Mesothelial cell of epicardium (in vitro differentiated cells): ENCODE measurements at places on chromosomes 3 and 15.

DNA sequence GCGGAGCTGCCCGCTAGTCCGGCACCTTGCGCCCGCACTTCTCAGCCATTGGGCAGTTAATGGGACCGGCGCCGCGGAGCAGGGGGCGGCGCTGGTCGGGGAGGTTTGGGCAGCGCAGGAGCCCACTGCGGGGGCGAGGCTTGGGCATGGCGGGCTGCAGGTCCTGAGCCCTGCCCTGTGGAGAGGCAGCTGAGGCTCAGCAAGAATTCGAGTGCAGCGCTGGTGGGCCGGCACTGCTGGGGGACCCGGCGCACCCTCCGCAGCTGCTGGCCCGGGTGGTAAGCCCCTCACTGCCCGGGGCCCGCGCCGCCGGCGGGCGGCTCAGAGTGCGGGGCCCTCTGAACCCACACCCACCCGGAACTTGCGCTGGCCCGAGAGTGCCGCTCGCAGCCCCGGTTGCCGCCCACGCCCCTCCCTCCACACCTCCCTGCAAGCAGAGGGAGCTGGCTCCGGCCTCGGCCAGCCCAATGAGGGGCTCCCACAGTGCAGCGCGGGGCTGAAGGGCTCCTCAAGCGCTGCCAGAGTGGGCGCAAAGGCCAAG is 835.0 kb downstream of the TBL1XR1 start:
- no peak for DNase-seq

DNA sequence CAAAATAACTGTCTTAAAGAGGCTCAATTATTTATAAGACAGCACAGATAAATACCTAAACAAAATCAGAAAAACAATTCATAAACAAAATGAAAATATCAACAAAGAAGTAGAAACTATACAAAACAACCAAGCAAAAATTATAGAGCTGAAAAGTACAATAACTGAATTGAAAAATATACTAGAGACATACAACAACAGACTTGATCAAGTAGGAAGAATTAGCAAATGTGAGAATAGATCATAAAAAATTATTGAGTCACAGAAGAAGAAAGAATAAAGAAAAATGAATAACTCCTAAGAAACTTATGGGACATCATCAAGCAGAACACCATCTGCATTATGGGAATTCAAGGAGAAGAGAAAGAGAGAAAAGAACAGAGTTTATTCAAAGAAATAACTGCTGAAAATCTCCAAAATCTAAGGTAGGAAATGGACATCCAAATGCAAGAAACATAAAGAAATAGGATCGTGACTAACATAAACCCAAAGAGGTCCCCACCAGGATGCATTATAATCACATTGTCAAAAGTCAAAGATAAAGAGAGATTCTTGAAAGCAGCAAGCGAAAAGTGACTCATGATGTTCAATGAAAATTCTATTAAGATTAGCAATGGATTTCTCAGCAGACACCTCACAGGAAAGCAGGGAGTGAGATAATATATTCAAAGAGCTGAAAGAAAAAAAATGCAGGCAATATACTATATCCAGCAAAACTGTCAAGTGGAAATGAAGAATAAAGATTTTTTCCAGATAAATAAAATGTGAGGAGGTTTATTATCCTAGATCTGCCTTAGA is 85.9 kb downstream of the DCLK3 start:
- DNase-seq = no peak

DNA sequence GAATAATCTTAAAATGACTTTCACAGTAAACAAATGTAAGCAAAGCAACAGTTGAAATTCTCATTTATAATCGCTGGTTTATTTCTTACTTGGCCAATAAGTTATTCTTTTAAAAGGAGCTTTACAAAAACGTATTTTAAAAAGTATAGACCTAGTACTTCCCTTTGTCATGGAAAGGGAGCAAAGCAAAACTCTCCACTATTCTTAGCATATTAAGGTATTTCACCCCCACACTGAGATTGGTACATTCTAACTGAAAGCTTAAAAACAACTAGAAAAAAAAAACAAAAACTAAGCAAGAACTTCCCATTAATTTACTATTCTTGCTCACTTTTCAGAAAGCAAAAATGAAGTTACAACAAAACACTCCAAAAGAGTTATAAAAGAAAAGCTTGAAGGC is 1.5 kb downstream of the ATG3 start:
- no peak for DNase-seq

DNA sequence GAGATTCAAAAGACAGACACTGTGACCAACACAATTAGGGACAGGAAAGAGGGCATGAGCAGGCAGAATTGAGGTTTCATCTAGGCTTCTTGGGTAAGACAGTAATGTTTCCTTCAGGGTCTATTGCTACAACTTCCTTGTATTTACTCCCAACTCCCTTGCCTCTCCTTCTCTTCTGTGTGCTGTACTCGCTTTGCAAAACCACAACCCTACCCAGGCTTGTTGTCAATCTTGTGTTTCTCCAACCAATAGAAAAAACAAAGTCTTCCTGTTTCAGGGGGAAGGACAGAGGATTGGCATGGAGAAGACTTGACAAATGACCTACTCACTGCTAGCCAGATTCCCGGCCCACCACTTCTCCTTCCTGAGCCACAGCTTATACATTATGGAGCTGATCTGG is 36.3 kb upstream of the MASP1 start:
- DNase-seq = no peak

- no peak for DNase-seq
These were observed 4.1 kb upstream of the ECT2 start for GRCh38 chr3:172746475-172746874.

DNA sequence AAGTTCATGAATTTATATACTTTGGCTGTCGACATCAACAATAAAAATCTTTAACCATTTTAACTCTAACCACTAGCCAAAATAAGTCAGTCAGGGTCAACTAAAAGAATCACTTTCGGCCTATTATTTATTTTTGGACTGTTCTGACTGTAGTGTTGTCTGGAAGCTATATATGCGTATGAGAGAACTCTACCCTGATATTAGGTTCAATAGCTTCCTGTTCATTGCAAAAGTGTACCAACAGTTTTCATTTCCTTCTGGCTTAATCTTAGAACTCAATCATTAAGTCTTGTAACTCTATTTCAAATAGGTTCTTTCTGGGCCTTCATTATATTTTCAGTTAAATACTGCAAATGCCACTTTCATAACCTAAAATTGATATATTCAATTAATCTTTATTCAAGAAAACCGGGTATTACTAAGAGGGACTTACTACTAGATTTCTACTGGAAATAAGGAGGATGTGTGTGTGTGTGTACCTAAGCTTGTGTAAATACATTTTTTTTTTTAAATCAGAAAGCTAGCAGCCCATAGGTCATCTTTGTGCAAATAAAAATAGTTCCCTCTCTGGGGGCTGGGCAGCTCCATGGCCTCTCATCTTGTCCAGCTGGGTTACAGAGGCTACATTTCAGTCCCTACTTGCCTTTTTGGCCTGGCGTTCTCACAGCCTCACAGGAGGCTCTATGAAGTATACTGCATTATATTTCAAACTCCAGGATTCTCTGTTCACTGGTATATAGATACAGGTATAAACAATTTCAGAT is 5.8 kb downstream of the SERPINI2 start:
- DNase-seq = no peak

DNA sequence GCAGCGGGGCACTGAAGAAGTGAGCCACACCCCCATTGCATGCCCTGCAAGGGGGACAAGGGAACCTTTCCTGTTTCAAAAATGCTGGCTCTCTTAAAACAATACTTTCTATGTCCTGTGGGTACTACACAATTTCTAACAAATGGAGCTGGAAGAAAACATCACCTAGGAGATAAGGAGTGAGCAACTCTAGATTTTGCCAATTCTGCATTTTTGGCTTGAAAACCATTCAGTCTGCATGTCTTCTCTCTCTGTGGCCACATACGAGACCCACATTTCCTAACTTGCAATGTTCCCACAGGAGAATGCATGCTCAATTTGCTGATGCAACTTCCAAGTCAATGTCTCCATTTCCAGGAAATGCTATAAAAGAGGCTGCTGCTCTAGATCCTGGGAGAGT is 662.0 kb downstream of the SQOR start:
- DNase-seq = no peak

GRCh38 chr3:33437556-33438283 is 2.5 kb downstream of the UBP1 start:
- DNase-seq = no peak

DNA sequence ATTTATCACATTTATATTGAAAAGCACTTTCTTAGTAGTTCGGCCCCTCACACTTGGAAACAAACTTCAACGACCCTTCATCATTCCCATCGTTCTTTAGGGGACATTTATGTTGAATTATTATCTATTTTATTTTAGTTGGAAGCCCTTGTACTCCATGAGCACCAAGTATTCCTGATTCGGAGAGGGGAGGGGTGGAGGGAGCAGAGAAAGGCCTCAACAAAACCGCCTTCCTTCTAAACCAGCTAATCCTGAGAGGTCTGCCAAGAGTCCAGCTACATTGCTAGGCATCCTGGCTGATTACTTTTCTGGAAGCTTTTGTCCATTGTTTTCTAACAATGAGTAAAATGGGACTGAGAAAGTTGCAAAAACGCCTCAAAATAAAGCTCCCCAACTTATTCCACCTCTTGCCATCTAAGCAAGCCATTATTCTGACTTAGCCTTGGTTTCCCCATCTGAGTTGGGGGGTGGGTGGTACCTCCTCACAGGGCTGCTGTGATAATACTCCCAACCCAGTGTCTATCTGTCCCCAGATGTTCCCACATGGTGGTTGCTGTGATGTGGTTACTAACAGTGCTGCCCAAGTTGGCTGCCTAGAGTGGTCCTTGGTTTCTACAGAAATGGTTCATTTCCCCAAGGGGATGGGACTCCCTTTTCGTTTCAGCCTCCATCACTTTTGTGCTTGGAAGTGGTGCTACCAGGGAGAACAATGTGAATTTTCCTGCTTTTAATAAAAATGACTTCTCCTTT is 1.2 kb upstream of the TMEM158 start:
- DNase-seq = no peak

DNA sequence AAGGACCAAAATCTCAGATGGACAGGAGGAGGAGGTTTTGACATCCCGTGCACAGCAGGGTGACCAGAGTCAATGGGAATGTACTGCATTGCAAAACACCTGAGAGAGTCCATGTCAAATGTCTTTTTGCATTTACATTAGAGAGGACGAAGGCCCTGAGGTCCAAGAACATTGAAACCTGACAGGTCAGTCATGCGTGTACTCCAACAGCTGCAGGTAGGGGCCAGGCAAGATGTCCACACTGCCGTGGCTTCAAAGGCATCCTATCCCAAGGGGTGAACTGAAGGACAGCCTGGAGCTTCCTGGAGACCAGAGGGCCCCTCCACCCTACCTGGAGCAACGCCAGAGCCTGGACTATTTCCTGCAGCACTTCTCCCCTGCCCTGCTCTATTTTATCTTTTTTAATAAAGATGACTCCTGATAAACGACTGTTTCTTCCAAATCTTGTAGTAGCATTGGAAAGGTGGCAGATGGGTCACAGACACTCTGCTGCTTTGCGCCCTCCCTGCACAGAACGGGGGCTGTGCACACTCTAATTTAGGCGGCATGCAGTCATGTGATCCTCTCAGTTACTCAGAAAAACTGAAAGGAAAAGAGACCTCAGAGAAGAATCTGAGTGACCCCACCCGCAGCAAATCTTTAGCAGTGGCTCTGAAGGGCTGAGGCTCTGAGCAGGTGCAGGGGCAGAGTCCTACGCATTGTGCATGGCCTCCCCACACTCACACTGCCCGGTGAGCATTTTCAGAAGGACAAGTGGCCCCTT is 68.2 kb downstream of the HMCES start:
- no peak for DNase-seq

GRCh38 chr3:155010416-155010815 is 69.7 kb upstream of the MME start:
- no peak for DNase-seq

DNA sequence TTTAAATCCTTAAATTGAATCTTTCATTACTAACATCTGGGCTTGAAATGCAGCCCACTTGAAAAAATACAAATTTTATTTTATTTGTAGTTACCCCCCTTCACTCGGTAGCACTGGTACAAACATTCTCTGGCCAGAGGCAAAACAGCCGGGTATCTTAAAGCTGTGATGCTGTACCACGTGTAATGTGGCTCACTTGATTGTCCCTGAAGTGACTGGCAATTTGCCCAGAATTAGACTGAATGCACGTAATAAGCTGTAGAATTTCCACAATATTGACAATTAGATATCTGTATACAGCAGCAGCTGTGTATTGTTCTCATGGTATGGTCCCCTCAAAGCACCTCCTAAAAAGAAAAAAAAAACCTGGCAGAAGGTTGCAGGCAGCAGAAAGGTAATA is 192.8 kb upstream of the TBC1D5 start:
- no peak for DNase-seq

- DNase-seq = no peak
These were observed 23.5 kb downstream of the DTWD1 start for GRCh38 chr15:49644364-49644794.

- DNase-seq = no peak
These were observed 220.1 kb downstream of the PYDC2 start for GRCh38 chr3:191680989-191681597.

GRCh38 chr15:40006646-40007045 is 32.3 kb downstream of the SRP14 start:
- no peak for DNase-seq

GRCh38 chr15:98904544-98904943 is 103.0 kb downstream of the PGPEP1L start:
- DNase-seq = no peak

DNA sequence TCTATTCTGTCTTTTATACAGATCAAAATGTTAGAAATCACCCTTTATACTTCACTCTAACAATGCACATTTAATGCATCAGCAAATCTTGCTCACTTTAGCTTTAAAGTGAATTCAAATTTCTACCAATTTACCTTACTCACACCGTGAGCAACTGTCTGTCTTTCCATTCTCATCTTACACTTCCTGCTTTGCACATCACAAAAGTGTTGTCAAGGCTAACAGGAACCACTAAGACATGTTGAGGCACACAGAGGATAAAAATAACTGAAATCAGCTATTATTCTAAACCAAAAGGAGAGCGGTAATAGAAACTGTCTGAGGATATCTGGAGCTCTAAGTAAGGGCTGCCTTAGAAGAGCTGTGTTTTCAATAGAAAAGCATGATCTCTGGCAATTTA is 519.9 kb downstream of the ZBBX start:
- DNase-seq = no peak

DNA sequence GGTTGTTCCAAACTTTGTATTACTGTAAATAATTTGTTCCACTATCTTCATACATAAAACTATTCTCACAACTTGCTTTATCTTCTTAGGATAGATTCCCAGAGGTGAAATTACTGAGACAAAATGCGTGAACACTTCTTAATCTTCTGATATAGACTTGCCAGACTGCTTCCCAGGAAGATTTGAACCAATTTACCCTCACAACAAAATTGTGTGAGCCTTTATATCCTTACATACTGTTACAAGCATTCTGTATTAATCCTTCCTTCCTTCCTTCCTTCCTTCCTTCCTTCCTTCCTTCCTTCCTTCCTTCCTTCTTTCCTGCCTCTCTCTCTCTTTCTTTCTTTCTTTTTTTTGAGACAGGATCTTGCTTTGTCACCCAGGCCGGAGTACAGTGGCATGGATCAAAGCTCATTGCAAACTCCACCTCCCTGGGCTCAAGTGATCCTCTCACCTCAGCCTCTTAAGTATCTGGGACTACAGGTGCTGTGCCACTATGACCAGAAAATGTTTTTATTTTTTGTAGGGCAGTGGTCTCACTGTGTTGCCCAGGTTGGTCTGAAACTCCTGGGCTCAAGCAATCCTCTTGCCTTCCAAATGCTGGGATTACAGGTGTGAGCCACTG is 57.1 kb upstream of the SSR3 start:
- DNase-seq = no peak

GRCh38 chr3:126961791-126962461 is 21.0 kb upstream of the PLXNA1 start:
- DNase-seq = no peak
